ENCODE measurements at places on chromosomes 12 and 14.

DNA sequence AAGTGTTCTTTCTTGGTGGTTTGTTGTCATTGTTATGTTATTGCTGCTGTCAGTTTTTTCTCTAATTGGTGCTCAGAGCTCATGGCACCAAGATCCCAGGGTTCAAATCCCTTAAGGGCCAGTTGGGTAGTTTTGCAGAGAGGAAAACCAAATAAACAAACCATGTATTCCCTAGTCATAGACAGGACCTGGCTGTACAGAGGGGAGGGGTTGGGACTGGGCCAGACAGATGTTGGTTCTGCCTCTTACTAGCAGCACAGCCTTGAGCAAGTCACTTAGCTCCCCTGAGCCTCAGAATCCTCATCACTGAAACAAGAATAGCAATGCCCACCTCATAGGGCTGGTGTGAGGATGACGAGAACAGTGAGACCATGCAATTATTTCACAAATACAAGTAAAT lies 53.4 kb downstream of the LTBP2 start:
- no peak for DNase-seq

DNA sequence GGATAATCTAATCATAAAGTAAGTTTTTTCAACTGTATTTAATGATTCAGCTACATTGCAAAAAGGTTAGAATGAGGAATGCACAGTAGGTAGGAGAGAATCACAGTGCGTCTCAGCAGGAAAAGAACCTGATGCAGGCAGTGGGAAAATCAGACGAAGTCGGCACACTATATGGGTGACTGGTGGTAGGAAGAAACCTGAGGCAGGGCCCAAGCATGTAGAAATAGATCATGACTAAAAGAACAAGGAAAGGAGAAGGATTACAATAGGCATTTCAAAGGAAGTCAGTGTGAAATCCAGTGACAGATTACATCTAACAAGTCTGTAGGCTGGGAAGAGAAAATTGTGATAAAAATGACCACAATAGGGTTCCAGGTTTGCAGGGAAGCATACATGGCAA lies 267.0 kb downstream of the MED13L start:
- DNase-seq: no peak

DNA sequence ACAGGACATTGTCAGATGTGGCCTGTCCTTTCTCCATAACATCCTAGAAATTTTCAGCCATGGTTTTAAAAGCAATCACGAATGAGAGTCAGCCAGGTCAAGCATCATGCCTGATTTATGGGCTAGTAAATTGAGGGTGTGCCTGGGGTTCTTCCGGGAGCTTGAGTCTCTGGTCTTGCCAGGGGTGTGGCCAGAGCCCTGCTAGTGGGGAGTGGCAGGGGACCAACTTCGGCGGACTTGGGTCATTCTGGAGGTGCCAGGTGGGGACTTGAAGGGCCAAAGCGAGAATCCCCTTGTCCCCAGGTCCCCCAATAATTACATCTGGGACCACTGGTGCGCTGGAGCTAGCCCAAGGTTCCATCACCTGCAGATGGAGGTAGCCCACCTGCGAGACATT lies 5.7 kb downstream of the OTUB2 start:
- no peak for DNase-seq

- DNase-seq: no peak
Measured at GRCh38 chr14:55724736-55725135, 144.7 kb downstream of the KTN1 start.

- DNase-seq: no peak
Measured at GRCh38 chr14:99252443-99252939, 19.5 kb downstream of the BCL11B start.

- DNase-seq: no peak
Measured at GRCh38 chr12:95701722-95702418, 88.7 kb downstream of the NTN4 start.

Data from EL (cell line).